ENCODE measurements at places on chromosomes 3 and 15. TPM values are rescaled to one million over a fixed set of nuclear protein-coding genes. Genes with fewer than 3 reads are reported as not detected.

XIRP1 gene
- 0.15 TPM for polyA plus RNA-seq

DNA sequence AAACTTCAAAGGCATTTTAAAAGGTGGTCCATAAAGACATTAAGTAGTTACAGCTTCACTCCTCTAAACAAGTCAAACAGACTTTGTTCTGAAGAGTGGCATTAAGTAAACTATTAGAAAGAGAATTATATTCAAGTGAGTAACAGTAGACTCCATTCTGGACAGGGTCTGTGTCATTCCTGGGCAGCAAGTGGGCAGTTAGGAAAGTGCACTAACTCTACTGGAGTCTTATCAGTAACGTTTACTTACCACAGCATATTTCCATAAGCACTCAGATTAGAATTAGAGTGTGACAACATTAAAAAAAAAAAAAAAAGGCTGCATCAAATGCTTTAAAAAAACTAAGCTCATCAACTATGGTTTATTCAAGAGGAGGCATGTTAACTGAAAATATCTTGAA is 10.6 kb downstream of the UBR1 start:
- DNase-seq, result no peak

IL17RD gene
- polyA plus RNA-seq, result 54.7 TPM

- no peak for DNase-seq
These were observed 4.6 kb upstream of the TBL1XR1 start for GRCh38 chr3:177201700-177202397.

DNA sequence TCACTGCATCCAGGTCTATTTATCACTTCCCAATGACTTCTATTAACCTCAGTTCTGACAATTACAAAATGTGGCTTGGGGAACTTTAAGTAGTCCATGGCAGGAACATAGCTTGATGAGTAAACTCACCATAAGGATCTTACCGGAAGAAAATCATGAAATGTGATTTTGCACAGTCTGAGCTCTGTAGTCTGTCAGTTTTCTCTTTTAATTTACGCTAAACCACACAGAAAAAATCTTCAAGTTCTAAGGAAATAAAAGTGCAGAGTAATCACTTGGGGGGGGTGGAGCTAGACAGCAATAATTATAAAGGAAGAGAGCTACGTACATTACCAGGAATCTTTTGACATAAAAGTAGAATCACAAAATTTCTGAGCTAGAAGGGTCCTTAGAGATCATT is 9.2 kb downstream of the TBC1D5 start:
- DNase-seq, result no peak

DNA sequence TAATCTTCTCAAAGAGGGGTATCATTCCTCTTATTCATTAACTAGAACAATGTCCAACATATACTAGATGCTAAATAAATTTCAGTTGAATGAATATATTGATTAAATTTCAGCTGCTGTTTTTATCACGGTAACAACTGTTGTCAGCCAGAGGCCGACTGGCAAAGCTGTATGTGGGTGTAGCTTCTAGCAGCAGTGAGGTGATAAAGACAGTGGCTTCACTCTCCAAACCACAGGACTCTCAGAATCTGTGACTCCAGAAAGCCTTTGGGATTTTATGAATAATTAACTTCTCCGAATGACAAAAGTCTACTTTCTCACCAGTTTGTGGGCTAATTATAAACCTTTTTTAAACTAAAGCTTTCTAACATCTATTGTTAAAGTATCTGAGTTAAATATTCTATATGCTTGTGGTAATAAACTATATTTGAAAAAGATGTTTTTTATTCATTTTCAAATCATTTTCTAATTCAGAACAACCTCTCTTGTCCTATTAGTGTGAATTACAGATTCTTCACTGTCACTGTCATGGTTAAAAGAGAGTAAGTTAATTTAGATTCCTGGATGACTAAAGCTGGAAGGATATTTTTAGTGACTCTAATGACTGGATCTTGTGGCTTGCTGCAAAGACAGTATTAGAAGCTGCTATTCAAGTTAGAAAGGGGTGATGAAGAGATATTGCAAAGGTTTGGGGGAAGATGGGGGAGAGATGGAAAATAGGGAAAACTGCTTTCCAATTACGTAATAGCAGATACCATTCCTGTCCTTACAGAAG is 796.4 kb upstream of the ARPP21 start:
- DNase-seq, result no peak
